Body of pancreas (tissue), 4 donors: ENCODE measurements at places on chromosomes 2 and 18.

- no peak for DNase-seq
- H3K4me1 ChIP-seq, result no peaks in the 10 kb centered on the region
- H3K27ac ChIP-seq, result no peak overlapping the region
- no peaks in the 10 kb centered on the region for H3K27me3 ChIP-seq
- H3K4me3 ChIP-seq, result no peak overlapping the region
These were observed 280.3 kb upstream of the NRP2 start for GRCh38 chr2:205402011-205402410.

GRCh38 chr2:105790461-105791149, 45.9 kb downstream of the NCK2 start:
- H3K36me3 ChIP-seq, result no peaks in the 10 kb centered on the region
- H3K27ac ChIP-seq, result no peak overlapping the region
- H3K27me3 ChIP-seq, result no peaks in the 10 kb centered on the region
- no peak for DNase-seq
- peaks cover 48% of the 10 kb centered on the region for H3K4me1 ChIP-seq

DNA sequence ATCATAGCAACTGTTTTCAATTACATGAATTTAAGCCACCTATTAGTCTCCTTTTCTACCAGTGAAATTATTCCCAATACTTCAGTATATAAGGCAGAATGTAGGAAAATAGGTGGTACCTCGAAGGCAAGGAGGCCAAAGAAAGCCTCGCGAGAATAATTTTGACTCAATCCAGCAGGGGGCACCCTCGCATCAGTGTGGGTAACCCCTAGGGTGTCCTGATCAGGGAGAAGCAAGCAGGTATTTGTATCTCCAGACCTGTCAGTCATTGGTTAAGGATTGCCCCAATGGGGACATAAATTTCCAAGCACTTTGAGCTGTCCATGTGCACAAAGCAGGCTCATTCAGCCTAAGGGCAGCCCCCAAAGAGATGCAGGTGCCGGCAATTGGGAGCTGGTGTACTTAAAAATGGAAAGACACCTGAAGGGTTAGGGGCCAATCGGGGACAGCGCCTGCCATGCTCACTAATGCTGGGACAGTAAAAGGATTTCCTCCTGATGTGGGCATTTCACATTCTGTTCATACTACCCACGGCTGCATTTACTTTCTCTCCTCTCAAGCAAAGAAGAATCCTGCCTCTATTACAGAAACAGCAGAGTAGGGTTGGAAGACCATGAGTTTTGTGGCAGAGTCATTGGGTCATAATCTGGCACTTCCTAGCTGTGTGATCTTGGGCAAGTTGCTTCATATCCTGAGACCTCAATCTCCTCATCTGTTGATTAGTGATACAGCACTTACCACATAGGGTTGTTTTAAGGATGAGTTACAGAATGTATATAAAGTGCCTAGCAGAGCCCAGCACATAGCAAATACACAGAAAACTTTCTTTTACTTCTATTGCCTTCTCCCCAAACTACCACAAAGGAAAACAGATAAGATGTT, 136.1 kb downstream of the ICOS start:
- no peak overlapping the region for H3K4me3 ChIP-seq
- no peaks in the 10 kb centered on the region for H3K27me3 ChIP-seq
- DNase-seq, result peak; percentile 13
- H3K4me1 ChIP-seq, result no peaks in the 10 kb centered on the region
- no peak overlapping the region for H3K27ac ChIP-seq

GRCh38 chr2:39059366-39059952, 61.4 kb downstream of the SOS1 start:
- no peak for DNase-seq
- H3K36me3 ChIP-seq, result no peaks in the 10 kb centered on the region
- no peak overlapping the region for H3K4me3 ChIP-seq
- no peak overlapping the region for H3K27ac ChIP-seq
- no peaks in the 10 kb centered on the region for H3K4me1 ChIP-seq

- H3K4me3 ChIP-seq, result no peak overlapping the region
- H3K36me3 ChIP-seq, result no peaks in the 10 kb centered on the region
- no peak overlapping the region for H3K27ac ChIP-seq
- no peaks in the 10 kb centered on the region for H3K27me3 ChIP-seq
- peak; percentile 27 for DNase-seq
These were observed 32.1 kb upstream of the MAPK4 start for GRCh38 chr18:50527636-50528307.

DNA sequence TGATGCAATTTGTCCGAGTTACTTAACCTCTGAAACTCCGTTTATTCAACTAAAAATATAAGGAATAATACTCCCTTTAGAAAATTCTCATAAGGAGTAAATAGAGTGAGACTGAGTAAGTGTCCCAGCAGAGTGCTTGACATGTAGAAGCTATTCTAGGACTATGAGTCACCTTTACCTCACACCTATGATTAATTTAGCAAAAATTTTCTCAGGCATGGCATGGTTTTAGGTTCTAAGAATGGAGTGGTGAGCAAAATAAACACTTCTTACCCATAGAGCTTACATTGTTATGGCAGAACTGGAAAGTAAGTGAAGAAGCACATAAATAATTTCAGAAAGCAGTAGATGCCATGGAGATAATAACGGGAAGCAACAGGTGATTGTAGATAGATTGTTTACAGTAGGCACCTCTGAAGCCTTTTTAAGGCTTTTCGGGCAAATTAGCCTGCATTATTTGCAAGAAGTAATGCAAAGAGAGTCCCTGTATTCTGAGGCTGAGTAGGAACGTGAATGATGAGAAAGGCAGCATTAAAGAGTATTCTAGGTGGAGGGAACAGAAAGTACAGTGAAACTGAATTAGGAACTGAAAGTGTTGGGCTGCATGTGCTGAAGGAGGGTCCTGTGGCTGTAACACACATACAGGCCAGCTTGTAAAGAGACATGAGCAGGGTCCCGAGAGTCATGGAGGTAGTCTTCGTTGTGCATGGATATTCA, 209.2 kb downstream of the ZNF407 start:
- DNase-seq, result no peak
- H3K27ac ChIP-seq, result no peak overlapping the region
- H3K4me3 ChIP-seq, result no peak overlapping the region
- H3K36me3 ChIP-seq, result no peaks in the 10 kb centered on the region

DNA sequence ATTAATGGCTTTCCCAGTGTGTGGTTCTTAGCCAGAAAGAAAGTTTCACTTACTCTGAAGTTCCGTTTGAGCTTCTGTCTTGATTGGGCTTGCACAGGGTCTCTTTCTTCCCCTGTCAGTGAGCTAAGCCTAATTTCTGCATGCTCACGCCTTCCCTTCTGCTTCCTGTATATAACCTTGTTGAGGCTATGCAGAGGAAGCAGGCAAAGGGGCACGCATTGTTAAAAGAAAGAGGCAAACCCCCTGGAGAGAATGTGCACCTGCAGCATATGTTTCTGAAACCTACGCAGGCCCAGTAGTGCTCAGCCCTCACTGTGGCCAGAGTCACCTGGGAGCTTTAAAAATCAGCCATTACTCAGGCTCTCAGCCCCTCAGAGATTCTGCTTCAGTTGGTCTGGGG, 14.5 kb upstream of the PLA2R1 start:
- H3K27ac ChIP-seq, result no peak overlapping the region

GRCh38 chr2:133641942-133642725, 73.9 kb upstream of the NCKAP5 start:
- no peak for DNase-seq
- H3K27me3 ChIP-seq, result no peaks in the 10 kb centered on the region
- H3K36me3 ChIP-seq, result no peaks in the 10 kb centered on the region
- H3K4me3 ChIP-seq, result no peak overlapping the region
- no peaks in the 10 kb centered on the region for H3K4me1 ChIP-seq

- peak overlapping the region; percentile 87 for H3K4me3 ChIP-seq
- peak overlapping the region; percentile 88 for H3K27ac ChIP-seq
- peaks cover 20% of the 10 kb centered on the region for H3K4me1 ChIP-seq
- no peaks in the 10 kb centered on the region for H3K36me3 ChIP-seq
- DNase-seq, result no peak
- H3K27me3 ChIP-seq, result no peaks in the 10 kb centered on the region
These were observed 914 bp upstream of the IWS1 start for GRCh38 chr2:127527001-127527804.

GRCh38 chr2:69729781-69730180, 12.2 kb upstream of the ANXA4 start:
- H3K4me1 ChIP-seq, result peaks cover 6% of the 10 kb centered on the region
- DNase-seq, result no peak
- H3K27ac ChIP-seq, result no peak overlapping the region
- no peaks in the 10 kb centered on the region for H3K27me3 ChIP-seq
- no peaks in the 10 kb centered on the region for H3K36me3 ChIP-seq

DNA sequence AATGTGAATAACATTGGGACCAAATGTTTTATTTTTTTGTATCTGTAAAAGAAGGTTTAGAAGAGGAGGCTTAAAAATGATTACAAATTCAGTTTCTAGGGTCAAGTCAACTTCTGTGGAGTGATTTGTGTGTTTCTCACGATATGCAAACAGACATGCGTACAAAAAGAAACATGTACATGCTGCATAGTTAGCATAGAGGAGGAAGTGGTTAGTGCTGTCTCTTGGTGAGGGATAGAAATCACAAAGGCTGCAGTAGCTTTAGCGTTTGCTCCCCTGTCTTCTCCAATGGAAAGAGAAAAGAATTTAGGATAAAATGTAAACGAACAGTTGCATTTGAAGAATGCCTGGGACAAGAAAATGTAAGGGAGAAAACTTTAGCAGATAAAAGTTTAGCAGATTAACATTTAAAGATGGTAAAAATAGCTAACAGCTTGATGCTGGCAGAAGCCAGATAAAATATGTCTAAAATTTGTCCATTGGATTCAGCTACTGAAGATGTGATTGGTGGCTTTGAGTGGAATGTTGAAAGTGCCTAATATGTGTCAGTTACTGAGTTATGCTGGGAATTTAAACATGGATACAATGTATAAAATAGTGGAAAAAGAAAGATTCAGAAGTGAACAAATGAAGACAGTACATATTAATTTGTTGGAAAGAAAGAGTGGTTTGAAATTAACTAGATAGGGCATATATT, 44.9 kb downstream of the MALT1 start:
- no peaks in the 10 kb centered on the region for H3K27me3 ChIP-seq
- DNase-seq, result no peak
- no peak overlapping the region for H3K27ac ChIP-seq
- no peak overlapping the region for H3K4me3 ChIP-seq

DNA sequence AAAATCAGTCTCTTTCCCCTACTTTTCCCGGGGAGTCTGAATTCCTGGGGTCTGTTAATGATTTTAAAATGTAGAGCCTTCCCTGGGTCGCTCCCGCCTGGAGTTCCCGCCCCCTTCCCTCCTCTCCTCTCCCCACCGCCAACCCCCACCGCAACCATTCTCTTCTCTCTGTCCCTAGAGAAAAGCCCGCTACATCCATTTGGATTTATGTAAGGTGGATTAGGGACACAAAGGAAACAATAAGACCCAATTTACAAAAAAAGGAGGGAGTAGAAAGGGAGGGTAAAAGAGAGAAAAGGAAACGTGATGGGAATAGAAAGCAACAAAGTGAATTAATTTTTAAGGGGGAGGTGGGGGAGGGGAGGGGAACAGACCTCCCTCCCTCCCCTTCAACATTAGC, 2.2 kb downstream of the EPHA4 start:
- H3K4me1 ChIP-seq, result peaks cover 31% of the 10 kb centered on the region
- peaks cover 36% of the 10 kb centered on the region for H3K27me3 ChIP-seq
- no peak for DNase-seq
- no peak overlapping the region for H3K27ac ChIP-seq

GRCh38 chr2:222448748-222449181, 24.4 kb downstream of the SGPP2 start:
- no peaks in the 10 kb centered on the region for H3K4me1 ChIP-seq
- no peak for DNase-seq
- no peaks in the 10 kb centered on the region for H3K36me3 ChIP-seq
- H3K27me3 ChIP-seq, result no peaks in the 10 kb centered on the region
- no peak overlapping the region for H3K27ac ChIP-seq
- H3K4me3 ChIP-seq, result no peak overlapping the region

- DNase-seq, result no peak
- H3K4me3 ChIP-seq, result no peak overlapping the region
- H3K4me1 ChIP-seq, result no peaks in the 10 kb centered on the region
- no peaks in the 10 kb centered on the region for H3K27me3 ChIP-seq
These were observed 453.0 kb downstream of the KCNJ3 start for GRCh38 chr2:155151472-155151871.

DNA sequence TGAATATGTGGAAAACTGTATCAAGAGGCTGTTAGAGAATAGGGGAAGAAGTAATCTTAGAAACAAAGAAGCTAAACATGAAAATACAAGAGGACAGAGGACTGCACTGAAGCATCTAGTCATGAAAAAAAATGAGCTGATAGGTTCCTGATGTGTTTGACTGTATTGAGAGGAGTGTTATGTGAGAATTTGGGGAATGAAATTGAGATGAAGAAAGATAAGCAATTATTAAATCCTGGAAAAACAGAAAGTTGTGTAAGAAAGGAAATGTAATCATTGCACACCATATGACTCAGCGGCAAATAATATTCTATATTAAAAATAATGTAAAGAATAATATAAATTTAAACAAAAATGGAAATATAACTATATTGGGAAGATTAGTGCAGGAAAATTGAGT, 71.2 kb downstream of the SEMA4F start:
- H3K36me3 ChIP-seq, result no peaks in the 10 kb centered on the region
- H3K27ac ChIP-seq, result no peak overlapping the region
- H3K4me1 ChIP-seq, result no peaks in the 10 kb centered on the region
- DNase-seq, result no peak

DNA sequence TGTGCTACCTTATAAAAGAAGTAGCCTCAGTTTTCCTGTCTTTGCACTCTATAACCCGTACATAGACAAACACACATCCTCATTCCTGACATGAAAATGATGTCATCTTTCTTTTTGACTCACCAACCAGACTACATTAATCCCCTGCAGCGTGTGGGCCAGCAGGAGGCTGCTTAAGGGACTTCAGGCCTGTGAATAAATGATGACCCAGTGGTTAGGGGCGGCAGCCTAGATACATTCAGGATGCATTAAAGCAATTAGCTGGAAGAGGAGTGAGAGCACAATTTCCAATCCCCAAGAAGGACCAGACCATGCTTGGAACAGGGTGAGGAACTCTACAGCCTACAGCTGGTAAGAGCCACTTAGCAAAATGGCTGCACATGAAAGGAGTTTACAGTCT, 57.3 kb upstream of the KLF7 start:
- no peaks in the 10 kb centered on the region for H3K27me3 ChIP-seq
- DNase-seq, result no peak
- H3K4me1 ChIP-seq, result no peaks in the 10 kb centered on the region
- H3K4me3 ChIP-seq, result no peak overlapping the region
- H3K36me3 ChIP-seq, result no peaks in the 10 kb centered on the region

DNA sequence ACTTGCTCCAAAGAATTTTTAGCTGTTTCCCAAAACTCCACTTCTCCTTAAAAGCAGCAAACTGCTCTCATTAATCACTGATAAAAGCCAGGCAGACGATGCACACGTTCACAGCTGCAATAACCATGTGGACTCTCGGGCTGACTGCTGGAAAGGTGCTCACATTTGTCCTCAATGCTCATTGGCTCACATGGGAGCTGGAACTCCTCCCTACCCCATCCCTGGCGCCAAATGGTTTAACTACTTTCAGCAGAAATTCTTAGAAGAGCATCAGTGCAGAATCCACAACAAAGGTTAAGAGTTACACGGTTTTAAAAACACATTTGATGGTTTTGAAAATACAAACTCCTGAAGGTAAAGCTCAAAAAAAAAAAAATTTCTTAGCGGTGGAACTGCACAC, 117.1 kb downstream of the NOL10 start:
- H3K27me3 ChIP-seq, result no peaks in the 10 kb centered on the region
- DNase-seq, result no peak
- no peak overlapping the region for H3K27ac ChIP-seq
- H3K4me1 ChIP-seq, result no peaks in the 10 kb centered on the region

GRCh38 chr2:174066871-174067270, 101.7 kb upstream of the SP3 start:
- H3K27ac ChIP-seq, result no peak overlapping the region
- no peaks in the 10 kb centered on the region for H3K27me3 ChIP-seq
- DNase-seq, result no peak
- no peaks in the 10 kb centered on the region for H3K4me1 ChIP-seq

GRCh38 chr2:60706021-60706420, 50.0 kb upstream of the PAPOLG start:
- H3K27me3 ChIP-seq, result no peaks in the 10 kb centered on the region
- no peaks in the 10 kb centered on the region for H3K4me1 ChIP-seq
- no peaks in the 10 kb centered on the region for H3K36me3 ChIP-seq
- H3K27ac ChIP-seq, result no peak overlapping the region
